ENCODE measurements at places on chromosomes 16 and 17.
A peak's percentile ranks its signal among the peaks of the same experiment; 100 is the strongest.

DNA sequence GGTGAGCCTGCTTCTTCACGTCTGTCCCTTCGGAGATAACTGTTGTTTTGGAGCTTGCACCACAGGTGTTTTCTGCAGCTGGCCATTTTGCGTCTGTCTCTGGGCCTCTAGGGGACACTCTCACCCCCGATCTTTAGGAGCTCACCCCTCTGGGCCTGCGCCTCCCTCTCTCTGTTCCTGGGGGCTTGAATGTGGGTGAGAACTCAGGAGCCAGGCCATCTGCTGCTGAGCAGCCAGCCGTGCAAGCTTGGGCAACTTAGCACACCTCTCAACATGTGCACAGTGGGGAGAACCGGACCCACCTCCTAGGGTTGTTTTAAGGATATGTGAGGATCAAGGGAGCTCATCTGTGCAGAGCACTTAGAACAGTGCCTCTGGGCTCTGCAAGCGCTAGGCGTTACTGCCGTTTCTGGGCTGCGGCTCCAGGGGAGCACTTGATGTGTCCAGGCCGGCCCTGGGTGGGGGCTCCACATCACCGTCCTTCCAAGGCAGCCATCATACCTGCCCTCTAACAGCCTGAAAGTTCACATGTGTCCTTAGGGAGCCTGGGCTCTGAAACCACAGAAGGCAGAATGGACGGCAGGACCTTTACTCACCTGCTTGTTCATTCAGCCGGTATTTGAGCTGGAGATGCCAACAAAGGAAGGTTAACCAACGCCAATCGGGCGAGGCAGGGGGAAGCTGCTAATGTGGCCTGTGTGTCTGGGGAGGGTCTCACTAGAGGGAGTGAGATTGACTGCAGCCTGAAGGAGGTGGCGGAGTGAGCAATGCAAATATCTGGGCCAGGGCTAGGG lies 66.3 kb downstream of the MRC2 start:
- H3K36me3 ChIP-seq = no peaks in the 10 kb centered on the region
- no peaks in the 10 kb centered on the region for H3K4me1 ChIP-seq
- no peak overlapping the region for H3K27ac ChIP-seq
- H3K27me3 ChIP-seq = peaks cover 1% of the 10 kb centered on the region

DNA sequence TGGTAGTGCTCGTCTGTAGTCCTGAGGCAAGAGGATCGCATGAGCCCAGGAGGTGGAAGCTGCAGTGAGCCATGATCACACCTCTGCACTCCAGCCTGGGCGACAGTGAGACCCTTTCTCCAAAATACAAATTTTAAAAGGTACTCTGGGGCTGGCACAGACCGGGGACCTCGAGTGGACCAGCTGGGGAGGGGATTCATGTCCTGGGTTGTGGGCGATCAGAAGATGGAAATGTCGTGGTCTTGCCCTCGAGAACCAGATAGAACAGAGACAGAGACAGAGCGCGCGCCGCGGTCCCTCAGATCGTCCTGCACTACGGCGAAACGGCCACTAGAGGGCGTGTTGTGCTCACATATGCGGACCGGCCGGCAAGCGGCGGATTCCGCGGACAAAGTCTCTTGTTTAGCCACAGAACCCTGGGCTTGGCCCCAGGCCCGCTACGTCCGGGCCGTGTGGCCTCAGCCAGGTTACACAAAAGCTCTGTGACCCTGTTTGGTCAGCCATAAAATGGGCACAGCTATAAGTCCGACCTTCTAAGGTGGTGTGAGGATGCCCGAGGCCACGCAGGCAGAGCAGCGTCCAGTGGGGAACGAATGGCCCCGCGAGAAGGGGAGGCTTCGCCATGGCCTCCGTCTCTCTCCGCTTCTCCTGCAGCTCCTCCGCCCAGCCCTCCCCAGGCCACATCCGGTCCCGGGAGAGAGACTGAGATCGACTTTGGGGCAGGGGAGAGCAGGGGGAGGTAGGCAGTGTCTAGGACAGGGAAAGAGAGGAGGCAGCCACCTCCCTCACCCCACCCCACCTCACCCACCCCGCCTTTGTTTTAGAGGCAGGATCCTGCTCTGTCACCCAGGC lies 14.6 kb upstream of the SBK1 start:
- peaks cover 29% of the 10 kb centered on the region for H3K27me3 ChIP-seq
- no peaks in the 10 kb centered on the region for H3K36me3 ChIP-seq
- peaks cover 26% of the 10 kb centered on the region for H3K4me1 ChIP-seq
- peak; percentile 73 for DNase-seq
- peak overlapping the region; percentile 18 for H3K4me3 ChIP-seq
- H3K27ac ChIP-seq = peak overlapping the region; percentile 38

DNA sequence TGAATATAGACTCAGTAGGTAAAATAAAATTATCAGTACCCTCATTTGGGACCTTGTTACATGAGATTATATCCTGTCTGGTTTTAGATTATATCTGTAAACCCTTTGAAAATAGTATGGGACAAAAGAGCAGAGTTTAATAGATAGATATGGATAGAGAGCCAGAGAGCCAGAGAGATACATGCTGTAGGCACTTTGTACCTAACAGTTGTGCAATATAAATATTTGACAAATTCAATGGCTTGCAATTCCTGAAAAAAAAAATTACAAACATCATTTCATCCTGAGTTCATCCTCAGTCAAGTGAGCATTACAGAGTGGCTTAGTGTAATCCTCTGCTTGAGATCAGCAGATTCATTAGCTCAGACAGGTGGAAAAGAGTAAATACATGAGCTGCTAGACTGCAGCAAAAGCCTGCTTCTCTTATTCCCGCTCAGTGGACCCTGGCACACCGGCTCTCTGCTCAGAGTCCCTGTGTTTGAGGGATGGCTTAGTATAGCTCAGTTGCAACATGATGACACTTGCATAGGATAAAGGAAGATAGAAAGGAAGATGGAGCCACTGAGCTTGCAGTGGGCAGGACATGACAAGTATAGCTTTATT lies 931.6 kb upstream of the GOT2 start:
- H3K4me3 ChIP-seq = no peak overlapping the region
- no peaks in the 10 kb centered on the region for H3K27me3 ChIP-seq
- H3K4me1 ChIP-seq = no peaks in the 10 kb centered on the region
- DNase-seq = no peak

DNA sequence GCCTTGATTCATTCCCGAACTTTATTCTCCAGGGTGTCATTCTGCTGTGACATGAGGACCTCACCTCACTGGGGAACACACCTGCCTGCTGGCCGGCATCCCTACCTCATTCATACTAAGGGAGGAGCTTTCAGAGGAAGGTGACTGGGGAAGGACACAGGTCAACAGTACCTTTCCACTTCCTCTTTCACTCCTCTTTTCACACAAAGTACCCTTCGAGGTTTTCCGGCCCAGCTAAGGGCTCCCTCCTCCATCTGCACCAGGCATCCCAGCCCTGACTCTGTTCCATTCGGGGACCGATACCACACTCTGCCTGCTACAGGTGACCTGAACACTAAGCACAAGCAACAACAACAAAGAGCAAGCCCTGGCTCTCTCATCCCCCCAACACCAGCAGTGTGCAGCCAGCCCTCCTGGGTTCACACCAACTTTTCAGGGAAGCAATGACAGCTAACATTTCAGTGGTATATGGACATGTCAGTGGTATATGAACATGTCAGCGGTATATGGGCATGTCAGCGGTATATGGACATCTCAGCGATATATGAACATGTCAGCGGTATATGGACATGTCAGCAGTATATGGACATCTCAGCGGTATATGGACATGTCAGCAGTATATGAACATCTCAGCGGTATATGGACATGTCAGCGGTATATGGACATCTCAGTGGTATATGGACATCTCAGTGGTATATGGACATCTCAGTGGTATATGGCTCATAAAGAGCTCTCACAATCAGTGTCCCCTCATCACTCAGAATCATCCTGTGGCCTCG lies 16.0 kb downstream of the TRIM25 start:
- DNase-seq = no peak
- H3K27ac ChIP-seq = peak overlapping the region; percentile 25
- peaks cover 81% of the 10 kb centered on the region for H3K36me3 ChIP-seq
- H3K4me3 ChIP-seq = no peak overlapping the region

- H3K27ac ChIP-seq = no peak overlapping the region
- no peak overlapping the region for H3K4me3 ChIP-seq
- no peaks in the 10 kb centered on the region for H3K4me1 ChIP-seq
- H3K27me3 ChIP-seq = peaks cover 29% of the 10 kb centered on the region
Observed at GRCh38 chr16:77794586-77794985, 6.2 kb downstream of the VAT1L start.

DNA sequence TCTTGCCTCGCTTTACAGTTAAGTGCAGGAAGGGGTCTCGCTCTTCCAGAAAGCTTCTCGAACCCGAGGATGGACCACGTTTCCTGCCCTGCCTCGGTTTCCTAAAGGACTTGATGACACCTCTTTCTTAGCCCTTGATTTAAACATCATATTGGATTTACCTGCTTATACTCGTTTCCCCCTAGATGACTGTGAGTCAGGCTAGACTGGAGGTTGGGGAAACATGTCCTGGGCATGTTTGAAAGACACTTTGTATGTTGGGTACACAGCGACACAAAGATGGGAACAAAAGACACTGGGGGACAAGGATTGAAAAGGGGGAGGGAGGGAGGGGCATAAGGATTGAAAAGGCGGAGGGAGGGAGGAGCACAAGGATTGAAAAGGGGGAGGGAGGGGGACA lies 30.0 kb downstream of the SDK2 start:
- H3K36me3 ChIP-seq = no peaks in the 10 kb centered on the region
- H3K27ac ChIP-seq = no peak overlapping the region
- no peak for DNase-seq
- H3K4me3 ChIP-seq = no peak overlapping the region

DNA sequence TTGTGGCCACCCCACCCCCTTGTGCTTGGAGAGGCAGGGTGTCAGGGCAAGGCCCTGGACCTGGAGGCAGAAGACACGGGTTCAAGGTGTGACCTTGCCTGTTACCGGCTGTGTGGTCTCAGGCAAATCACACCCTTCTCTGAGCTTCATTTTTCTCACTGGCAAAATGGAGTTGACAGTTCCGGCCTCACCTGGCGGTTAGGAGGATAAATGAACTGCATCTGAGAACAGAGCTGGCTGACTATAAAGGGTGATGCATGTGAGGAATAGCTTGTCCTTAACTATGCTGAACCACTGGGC lies 4.2 kb upstream of the MEOX1 start:
- no peak for DNase-seq
- no peaks in the 10 kb centered on the region for H3K27me3 ChIP-seq
- H3K4me1 ChIP-seq = peaks cover 45% of the 10 kb centered on the region

DNA sequence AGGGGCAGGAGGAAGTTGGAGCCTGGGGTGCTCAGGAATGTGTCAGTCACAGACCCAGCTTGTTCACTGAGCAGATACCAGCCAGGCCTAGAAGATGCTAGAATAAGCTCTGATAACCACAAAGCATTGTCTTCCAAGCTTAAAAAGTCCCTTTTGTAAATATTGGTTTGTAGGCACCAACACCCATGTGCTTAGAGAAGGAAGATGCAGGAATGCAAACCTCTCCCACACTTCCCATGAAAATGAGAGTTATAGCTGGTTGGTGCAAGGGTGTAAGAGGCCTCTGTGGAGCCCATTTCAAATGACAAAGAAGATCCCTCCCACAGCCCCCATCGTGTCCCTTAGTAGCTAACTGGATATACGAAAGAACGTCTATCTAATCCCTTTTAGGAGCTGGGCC lies 210.3 kb downstream of the C16orf78 start:
- no peak overlapping the region for H3K27ac ChIP-seq
- peaks cover 5% of the 10 kb centered on the region for H3K27me3 ChIP-seq
- no peaks in the 10 kb centered on the region for H3K36me3 ChIP-seq
- H3K4me1 ChIP-seq = no peaks in the 10 kb centered on the region
- H3K4me3 ChIP-seq = no peak overlapping the region

- H3K27me3 ChIP-seq = no peaks in the 10 kb centered on the region
- peaks cover 41% of the 10 kb centered on the region for H3K4me1 ChIP-seq
- H3K36me3 ChIP-seq = peaks cover 65% of the 10 kb centered on the region
- H3K27ac ChIP-seq = peak within 1 kb of the TSS; percentile 95
- peak; percentile 77 for DNase-seq
Observed at GRCh38 chr17:42287977-42288802, at the start of gene STAT5A. STAT5A (plus strand) TSS chr17:42288498; CDS start chr17:42289412, 914 bp downstream.

- H3K4me1 ChIP-seq = no peaks in the 10 kb centered on the region
- H3K36me3 ChIP-seq = no peaks in the 10 kb centered on the region
- no peaks in the 10 kb centered on the region for H3K27me3 ChIP-seq
- DNase-seq = no peak
- no peak overlapping the region for H3K4me3 ChIP-seq
Observed at GRCh38 chr16:78516006-78516736, 416.7 kb downstream of the WWOX start.

GRCh38 chr16:49951574-49952195 lies 73.3 kb upstream of the CNEP1R1 start:
- H3K36me3 ChIP-seq = no peaks in the 10 kb centered on the region
- no peaks in the 10 kb centered on the region for H3K4me1 ChIP-seq
- H3K27me3 ChIP-seq = no peaks in the 10 kb centered on the region

- H3K36me3 ChIP-seq = no peaks in the 10 kb centered on the region
- no peak for DNase-seq
- H3K27me3 ChIP-seq = peaks cover 6% of the 10 kb centered on the region
- H3K27ac ChIP-seq = no peak overlapping the region
- H3K4me1 ChIP-seq = peaks cover 24% of the 10 kb centered on the region
Observed at GRCh38 chr17:52145476-52145875, 13.0 kb downstream of the CA10 start.

GRCh38 chr17:83010206-83011200 lies 68.9 kb upstream of the METRNL start:
- H3K36me3 ChIP-seq = peaks cover 8% of the 10 kb centered on the region
- H3K4me3 ChIP-seq = no peak overlapping the region
- no peak for DNase-seq
- no peak overlapping the region for H3K27ac ChIP-seq
- no peaks in the 10 kb centered on the region for H3K27me3 ChIP-seq

GRCh38 chr16:14301169-14302030 lies 230.3 kb downstream of the MRTFB start:
- no peaks in the 10 kb centered on the region for H3K36me3 ChIP-seq
- H3K4me3 ChIP-seq = peak overlapping the region; percentile 79
- H3K27ac ChIP-seq = no peak overlapping the region
- DNase-seq = no peak
- peaks cover 43% of the 10 kb centered on the region for H3K27me3 ChIP-seq

DNA sequence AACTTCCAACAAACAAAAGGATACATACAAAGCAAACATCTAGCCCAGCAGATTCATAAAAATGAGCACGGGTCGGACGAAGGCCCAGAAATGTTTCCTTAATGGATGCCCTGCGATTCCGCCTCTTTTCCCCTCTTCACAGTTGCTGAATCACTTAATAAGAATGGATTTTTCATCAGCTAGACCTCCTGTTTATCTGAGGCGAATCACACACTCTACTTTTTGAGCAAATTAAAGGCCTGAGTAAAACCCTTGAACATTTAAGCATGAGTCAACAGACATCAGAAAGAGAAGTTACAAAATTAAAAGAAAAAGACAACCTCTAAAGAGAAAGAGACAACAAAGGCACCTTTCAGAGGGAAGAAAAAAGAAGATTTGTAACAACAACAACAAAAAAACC lies 44.7 kb downstream of the HS3ST3A1 start:
- no peaks in the 10 kb centered on the region for H3K36me3 ChIP-seq
- H3K27me3 ChIP-seq = no peaks in the 10 kb centered on the region
- no peak overlapping the region for H3K4me3 ChIP-seq
- no peak for DNase-seq
- H3K27ac ChIP-seq = no peak overlapping the region

GRCh38 chr17:50462446-50462845 lies 6.2 kb downstream of the CHAD start:
- no peak for DNase-seq
- H3K4me1 ChIP-seq = no peaks in the 10 kb centered on the region
- H3K27me3 ChIP-seq = peaks cover 6% of the 10 kb centered on the region

Data from activated T-helper 2 cell treated with anti-CD3 and anti-CD28 coated beads, Interferon-gamma antibody, Interleukin-2, Interleukin-4, amounts not matched to agents 10 μg/mL and 5 μg/mL and 100 μg/mL, durations not matched to agents 14 hours and 24 hours and 36 hours (primary cell).